BJ (cell line): ENCODE measurements at places on chromosomes 12 and 14. TPM values are rescaled to one million over a fixed set of nuclear protein-coding genes. Genes with fewer than 3 reads are reported as not detected.

GRCh38 chr12:22539055-22539454 is 5.3 kb downstream of the C2CD5 start:
- no peak for DNase-seq

GRCh38 chr14:70935135-70935534 is 27.9 kb downstream of the PCNX1 start:
- no peak for DNase-seq

DNA sequence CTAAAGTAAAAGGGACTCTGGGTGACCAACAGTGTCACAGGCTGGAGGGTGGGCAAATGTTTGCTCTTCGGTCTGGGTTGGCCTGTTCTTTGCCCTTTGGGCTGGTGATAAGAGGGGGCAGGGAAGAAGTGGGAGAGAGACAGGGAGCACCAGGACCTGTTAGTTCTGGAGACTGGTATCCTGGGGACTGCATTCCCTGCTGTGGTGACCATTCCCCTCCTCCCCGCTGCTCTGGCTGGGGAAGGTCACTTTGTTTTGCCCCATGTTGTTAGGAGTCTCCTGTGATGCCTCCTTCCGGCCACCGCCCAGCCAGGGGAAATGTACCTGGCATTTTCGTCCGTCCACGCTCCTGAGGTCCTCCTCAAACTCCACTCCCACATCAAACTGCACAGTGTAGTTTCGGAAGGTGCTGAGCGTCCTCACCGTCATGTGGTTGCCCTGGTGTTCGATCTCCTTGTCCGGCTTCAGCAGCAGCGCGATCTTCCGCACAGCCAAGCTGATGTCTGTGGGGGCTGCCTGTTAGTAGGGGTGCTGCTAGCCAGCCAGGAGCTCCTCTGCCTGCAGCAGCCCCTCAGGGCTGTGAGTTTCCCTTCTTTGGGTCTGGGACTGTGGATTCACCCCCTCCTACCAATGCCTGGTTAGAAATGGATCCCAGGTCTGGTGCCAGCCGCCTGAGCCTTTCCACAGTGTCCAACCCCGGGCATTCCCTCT is 618 bp downstream of the RBP5 start:
- no peak for DNase-seq

GRCh38 chr14:98404811-98405210 is 867.2 kb downstream of the BCL11B start:
- DNase-seq = no peak

- no peak for DNase-seq
Measured at GRCh38 chr12:129607301-129607700, 296.5 kb downstream of the TMEM132D start.

Gene EPS8
- polyA plus RNA-seq = 93.3 and 118 TPM in 2 replicates

GRCh38 chr12:67357376-67358125 is 88.4 kb downstream of the CAND1 start:
- DNase-seq = no peak

GRCh38 chr14:24273422-24273998 is 2.1 kb upstream of the RABGGTA start:
- no peak for DNase-seq

DNA sequence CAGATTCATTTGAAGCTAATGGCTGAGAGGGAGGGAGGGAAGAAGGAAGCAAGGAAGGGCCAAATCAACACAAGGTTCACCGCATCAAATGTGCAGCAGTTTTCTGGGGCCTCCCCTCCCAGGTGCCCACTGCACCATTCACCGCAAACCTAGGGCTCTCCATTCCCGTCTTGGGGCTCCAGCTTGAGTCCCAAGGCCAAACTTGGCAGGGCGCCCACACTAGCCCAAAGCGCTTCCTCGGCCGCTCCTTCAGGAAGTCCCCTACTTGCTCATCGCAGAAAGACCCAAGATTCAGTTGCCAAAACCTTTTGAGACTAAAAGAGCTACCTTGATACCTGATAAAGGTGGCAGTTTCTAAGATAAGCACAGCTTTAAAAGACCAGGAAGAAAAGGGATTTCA is 140.5 kb upstream of the FKBP4 start:
- DNase-seq = no peak

DNA sequence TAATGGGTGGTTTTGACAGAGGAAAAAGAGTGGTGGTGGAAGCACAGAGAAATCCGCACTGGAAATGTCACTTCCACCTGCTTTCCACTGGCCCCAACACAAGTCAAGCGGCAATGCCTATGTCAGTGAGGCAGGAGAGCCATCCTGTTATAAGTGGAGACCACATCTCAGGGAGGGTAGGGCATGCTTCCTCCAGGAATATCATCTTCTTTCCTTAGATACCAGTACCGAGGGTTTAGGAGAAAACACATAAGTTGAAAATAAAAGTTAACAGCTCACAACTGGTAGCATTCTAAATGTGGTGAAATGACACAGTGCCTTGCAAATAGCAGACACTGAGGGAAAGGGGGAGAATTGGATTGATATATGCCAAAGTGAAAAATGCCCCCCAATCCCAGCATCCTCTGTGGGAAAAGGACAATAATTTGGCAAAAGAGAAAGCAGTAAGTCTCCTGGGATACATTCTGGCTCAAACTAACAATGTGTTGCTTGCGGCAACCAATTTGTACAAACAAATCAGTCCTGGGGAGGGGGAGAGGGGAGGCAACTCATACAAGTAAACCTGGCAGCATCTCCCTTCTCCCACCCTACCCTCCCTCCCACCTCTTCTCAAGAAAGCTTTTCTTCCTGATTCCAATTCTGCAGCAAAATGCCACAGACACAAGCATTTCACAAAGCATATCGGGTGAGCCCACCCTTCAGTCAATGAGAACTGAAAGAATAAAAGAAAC is 57.1 kb downstream of the STON2 start:
- DNase-seq = no peak

- DNase-seq = no peak
Measured at GRCh38 chr12:94656556-94656955, 6.2 kb upstream of the TMCC3 start.

- no peak for DNase-seq
Measured at GRCh38 chr14:64467101-64467500, 1.8 kb downstream of the AKAP5 start.
